ENCODE measurements at places on chromosomes 16 and 17. TPM values are rescaled to one million over a fixed set of nuclear protein-coding genes. Genes with fewer than 3 reads are reported as not detected.

GRCh38 chr17:40139566-40140058, 725 bp upstream of the CASC3 start:
- no peaks in the 10 kb centered on the region for H3K27me3 ChIP-seq
- peak overlapping the region; percentile 98 for H3K27ac ChIP-seq
- peaks cover 21% of the 10 kb centered on the region for H3K36me3 ChIP-seq
- peak overlapping the region; percentile 93 for H3K4me3 ChIP-seq

GRCh38 chr17:76278952-76279741, 14.0 kb downstream of the UBALD2 start:
- H3K36me3 ChIP-seq: peaks cover 2% of the 10 kb centered on the region
- no peak overlapping the region for H3K27ac ChIP-seq
- peak; percentile 85 for DNase-seq
- no peaks in the 10 kb centered on the region for H3K4me1 ChIP-seq
- no peaks in the 10 kb centered on the region for H3K27me3 ChIP-seq

GRCh38 chr17:66549731-66550207, 247.4 kb downstream of the PRKCA start:
- no peaks in the 10 kb centered on the region for H3K27me3 ChIP-seq
- H3K4me3 ChIP-seq: no peak overlapping the region
- peaks cover 14% of the 10 kb centered on the region for H3K4me1 ChIP-seq
- no peak for DNase-seq

ADAMTS18 gene
- 5.8 TPM for total RNA-seq

GRCh38 chr16:78455861-78456260, 356.4 kb downstream of the WWOX start:
- no peaks in the 10 kb centered on the region for H3K36me3 ChIP-seq
- no peaks in the 10 kb centered on the region for H3K27me3 ChIP-seq
- no peak for DNase-seq
- no peak overlapping the region for H3K4me3 ChIP-seq
- H3K4me1 ChIP-seq: peaks cover 9% of the 10 kb centered on the region

DNA sequence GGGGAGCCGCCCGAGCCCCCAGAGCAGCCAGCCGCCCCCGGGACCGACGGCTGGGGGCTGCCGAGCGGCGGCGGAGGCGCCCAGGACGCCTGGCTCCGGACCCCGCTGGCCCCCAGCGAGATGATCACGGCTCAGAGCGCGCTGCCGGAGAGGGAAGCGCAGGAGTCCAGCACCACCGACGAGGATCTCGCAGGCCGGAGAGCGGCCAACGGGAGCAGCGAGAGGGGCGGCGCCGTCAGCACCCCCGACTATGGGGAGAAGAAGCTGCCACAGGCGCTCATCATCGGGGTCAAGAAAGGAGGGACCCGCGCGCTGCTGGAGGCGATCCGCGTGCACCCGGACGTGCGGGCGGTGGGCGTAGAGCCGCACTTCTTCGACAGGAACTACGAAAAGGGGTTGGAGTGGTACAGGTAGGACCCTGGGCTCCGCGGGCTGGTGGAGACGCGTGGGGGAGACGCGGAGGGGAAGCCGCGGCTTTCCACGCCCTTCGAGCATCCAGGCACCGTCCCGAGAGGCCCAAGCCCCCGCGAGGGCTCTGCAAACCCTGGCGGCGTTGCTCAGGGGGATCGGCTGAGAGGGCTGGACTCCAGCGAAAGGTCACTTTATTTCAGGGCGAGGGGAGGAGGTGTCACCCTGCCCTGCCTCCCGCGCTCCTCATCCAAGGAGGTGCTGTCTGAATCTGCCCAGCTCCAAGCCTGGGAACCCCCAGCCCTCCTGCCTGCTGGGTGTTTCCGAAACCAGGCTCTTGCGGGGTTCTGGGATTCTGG, 1.2 kb downstream of the HS3ST4 start:
- H3K4me1 ChIP-seq: peaks cover 15% of the 10 kb centered on the region
- H3K4me3 ChIP-seq: peak overlapping the region; percentile 68
- peak; percentile 20 for DNase-seq
- H3K27ac ChIP-seq: peak overlapping the region; percentile 33
- H3K36me3 ChIP-seq: no peaks in the 10 kb centered on the region

- no peak overlapping the region for H3K27ac ChIP-seq
- no peak overlapping the region for H3K4me3 ChIP-seq
- no peaks in the 10 kb centered on the region for H3K4me1 ChIP-seq
- H3K27me3 ChIP-seq: no peaks in the 10 kb centered on the region
- no peak for DNase-seq
Measured at GRCh38 chr17:81132770-81133723, 32.3 kb upstream of the PVALEF start.
